EH (cell line): ENCODE measurements at places on chromosomes 16 and 17.

DNA sequence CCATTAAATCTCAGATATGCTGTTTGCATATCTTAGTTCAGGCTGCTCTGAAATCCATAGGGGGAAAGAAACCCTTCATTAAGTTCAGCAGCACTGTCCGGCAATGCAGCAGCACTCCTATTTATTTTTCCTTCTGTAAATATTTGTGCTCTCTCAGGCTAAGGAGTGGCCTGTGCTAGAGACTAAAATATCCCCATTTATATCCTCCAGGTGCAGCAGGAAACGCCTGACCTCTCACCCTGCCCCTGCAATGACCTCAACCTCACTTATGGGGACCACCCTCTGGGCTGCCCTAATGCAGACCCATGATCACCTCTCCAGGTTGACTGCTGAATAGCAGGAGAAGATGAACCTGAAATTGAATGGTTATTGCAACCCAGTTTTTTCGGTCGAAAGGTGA, 165.0 kb upstream of the ELAC2 start:
- no peak for DNase-seq

DNA sequence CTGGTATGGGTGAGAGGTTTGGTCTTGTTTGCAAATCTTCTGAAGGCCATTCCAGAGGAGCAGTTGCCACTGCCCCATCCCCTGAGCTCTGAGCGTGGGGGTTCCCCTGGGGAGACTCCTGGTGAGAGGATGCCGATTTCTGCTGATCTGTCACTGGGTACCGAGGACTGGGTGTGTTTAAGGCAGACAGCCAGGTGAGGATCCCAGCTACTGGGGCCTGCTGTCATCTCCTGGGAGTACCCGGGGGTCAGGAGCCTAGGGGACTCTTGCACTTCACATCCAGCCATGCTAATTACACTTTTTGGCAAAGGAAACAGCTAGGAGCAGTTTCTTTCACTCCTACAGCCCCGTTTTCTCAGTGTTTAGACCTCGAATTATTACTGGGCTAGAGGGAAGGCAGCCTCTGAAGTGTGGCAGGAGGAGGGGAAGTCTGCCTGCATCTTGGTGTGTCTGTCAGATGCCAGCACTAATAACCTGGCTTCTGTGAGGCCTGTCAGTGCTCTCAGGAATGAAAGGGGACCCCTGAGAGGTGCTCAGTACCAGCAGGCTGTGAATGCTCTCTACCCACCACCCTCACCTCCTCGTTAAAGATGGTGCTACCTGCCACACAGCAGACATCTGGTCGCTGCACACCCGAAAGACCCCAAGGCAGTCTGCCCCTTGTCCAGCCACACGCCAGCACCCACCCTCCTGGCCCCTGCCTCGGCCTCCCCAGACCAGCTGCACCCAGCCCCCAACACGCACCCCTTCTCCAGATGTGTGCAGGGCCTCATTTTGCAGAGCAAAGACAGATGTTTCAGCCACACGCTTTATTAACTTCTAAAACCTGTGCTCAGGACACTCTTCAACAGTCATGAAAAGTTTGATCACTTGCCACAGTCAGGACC, 43.2 kb downstream of the SNX20 start:
- no peak for DNase-seq

DNA sequence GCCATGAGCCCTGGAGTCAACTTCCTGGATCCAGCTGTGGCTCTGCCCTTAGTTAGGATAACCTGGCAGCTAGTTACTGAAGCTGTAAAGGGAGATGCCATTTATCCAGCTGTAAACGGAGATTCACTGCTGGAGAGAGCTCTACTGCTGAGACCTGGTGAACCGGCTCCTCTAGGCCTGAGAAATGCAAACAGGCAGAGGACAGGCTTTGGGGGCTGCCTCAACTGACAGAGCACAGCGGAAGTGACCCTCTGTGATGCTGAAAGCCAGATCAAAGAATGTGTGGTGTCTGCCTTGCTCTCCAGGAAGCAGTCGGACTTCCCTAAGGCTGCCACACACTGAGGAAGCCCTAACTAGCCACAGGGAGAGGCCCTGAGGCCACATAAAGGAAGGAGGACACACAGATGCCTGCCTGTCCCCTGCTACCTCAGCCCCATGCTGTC, 21.9 kb upstream of the GPRC5C start:
- DNase-seq = no peak

DNA sequence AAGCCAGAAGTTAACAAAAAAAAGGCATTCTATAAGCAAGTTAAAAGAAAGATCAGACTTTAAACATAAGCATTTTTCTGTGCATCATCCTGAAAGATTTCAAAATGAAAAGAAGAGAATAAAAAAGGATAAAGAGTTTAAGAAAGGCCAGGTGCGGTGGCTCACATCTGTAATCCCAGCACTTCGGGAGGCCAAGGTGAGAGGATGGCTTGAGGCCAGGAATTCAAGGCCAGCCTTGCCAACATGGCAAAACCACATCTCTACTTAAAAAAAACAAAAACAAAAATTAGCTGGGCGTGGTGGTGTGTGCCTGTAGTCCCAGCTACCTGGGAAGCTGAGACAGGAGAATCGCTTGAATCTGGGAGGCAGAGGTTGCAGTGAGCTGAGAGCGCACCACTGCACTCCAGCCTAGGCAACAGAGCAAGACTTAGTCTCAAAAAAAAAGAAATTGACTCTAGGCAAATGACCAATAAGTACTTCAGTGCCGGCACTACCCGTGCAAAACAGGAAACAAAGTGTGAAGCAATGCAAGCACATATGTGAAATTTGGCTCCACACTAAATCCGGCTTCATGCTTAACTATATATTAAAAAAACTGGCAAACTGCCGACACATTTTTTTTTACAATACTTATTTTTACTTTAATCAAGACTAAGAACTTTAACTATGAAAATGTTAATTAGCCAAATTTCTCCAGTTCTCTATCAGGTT, 83.2 kb upstream of the C17orf78 start:
- DNase-seq = no peak

DNA sequence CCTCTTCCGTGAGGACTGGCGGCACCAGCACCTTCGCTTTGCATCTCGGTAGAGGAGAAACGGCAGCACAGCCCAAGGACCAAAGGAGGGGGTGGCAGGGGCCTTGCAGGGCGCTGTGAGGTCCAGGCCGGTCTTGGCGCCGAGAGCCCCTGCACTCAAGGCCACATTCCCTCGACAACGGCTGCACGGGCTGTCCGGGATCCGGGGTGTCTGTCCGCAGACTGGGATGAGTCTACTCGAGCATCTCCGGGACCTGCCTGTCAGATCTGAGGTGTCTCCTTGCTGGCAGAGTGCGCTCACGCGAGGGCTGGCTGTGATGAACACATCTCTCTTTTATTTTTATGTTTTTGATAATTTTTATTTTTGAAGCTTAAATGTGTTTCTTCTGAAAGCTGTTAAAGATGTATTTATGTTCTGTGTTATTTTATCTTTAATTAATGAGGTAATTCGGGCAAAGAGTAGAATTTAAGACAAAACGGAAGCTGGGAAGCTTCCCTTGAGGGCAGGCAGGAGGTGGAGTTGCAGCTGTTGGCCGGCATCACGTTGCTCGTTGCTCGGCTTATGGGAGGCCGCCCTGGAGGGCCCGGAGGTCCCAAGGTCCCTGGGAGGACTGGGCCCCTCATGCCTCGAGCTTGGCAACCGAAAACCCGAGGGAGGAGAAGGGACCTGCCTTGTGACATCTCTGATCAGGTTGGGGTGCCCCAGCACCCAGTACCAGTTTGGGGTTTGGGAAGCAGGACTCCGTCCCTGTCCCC, 4.3 kb downstream of the SOX8 start:
- DNase-seq = no peak

DNA sequence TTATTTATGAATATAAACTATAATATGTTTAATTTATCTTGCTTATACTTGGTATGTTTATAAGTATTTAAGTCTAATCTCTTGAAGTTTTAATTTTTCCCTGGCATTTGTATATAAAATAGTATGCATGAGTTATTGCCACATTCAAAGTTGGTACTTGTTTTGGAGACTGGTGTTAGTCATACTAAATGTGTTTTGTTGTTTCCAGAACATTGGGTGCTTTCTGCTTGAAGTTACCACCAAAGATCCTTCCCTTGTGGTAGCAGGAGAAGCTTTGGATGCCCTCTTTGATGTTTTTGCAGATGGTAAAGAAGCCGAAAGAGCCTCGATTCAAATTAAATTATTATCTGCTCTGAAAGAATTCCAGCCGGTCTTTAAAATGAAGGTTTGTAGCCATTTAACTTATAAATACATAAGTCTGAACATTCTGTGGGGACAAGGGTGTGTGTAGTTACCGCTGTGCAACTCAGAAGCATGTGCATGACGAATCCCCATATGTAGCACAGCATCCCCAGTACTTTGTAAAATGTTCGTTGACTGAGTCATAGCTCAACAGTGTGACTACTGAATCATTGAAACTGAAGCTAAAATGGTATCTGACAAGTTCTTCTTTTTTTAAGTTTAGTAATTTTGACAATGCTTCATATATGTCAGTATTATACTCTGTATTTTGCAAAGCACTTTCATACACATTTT, 36.4 kb downstream of the HEATR3 start:
- peak; percentile 86 for DNase-seq

DNA sequence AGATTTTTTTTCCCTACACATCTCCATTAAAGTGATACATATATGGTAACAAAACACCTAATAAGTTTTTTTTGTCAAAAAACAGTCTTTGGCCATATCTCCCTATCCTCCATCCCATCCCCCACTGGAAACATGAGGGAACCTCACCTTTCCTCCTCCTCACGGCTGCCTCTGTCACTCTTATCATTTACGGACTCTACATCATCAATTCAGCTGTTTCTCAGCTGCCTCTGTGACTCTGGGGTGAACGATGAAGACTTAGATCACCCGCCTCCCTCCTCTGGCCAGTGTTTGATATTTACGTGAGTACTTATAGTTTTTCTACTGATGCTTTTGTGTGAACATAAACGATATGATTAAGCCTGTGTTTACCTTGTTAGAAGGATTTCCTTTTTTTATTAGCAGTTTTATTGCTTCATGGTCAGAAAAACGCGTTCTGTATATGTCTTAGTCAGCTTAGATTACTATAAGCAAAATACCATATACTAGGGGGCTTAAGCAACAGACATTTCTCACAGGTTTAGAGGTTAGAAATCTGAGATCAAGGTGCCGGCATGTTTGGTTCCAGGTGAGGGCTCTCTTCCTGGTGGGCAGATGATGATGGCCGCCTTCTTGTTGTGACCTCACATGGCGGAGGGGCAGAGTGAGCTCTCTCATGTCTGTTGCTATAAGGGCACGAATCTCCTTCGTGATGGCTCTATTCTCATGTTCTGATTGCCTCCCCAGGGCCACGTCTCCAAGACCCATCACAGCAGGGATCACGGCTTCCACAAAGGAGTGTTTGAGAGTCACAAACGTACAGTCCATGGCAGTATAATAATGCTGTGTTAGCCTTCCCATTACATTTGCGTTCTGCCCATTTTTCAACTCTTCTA, 32.1 kb downstream of the DNAH17 start:
- no peak for DNase-seq

DNA sequence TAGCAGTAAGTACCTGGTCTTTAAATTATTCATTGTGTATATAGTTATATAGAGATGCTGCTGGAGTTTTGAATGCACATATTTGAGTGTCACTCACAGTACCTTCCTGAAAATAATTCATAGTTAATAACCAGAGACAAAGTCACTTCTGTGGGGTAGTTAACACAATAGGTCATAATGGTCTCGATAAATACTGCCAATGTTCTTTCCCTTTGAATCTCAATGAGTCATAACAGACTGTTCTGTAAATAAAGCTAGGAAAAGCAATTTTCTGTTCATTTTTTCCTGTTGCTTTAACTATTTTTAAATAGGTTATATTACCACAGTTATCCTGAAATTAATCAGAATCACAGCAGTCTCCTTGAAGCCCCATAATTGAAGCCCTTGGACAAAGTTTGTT, 87.2 kb downstream of the MAP2K4 start:
- DNase-seq = peak; percentile 30

DNA sequence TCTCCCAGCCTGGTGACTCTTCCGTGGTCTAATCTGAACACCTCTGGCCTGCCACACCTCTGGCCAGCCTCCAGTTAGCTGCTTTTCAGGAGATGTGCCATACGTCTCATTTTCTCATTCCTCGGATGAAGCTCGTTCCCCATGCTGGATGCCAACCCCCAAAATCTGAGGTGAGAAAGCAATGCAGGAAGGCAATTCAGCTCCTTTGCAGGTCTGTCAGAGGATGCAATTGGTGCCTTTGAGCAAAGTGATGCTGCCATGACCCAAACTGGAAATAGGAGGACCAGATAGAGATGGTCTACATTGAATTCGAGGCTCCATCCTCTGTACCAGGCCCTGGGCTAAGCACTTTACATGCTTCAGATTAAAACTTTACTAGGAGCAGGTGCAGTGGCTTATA, 11.0 kb upstream of the CUEDC1 start:
- no peak for DNase-seq

- no peak for DNase-seq
Observed at GRCh38 chr17:39104657-39105056, 46.8 kb downstream of the PLXDC1 start.

DNA sequence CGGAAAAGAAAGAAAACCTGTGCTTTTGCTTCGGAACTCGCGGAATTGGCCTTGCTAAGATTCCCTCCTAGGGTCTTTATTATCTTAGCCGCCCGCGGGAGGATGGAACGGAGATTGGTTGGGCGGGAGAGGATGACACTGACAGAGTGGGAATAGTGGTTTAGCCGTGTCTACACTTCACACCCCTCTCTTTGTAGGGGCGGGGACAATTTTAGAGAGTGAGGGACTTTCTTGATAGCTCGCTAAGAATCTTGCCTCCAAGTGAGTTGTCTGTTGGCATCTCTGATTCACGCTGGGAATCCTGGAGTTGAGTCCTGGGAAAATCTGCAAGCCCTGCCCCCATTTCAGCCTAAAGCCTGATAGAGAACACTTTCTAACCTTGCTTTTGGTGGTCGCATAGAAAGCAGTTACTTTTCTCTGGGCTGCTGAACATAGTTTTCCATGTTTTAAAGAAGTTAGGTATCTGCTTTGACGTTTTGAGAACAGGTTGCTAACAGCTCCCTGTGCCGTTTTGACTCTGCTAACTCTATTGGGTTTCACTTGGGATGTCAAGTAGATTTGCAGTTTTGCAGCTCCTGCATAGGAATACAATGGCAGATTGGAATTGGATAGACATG, 697 bp downstream of the NOL11 start:
- peak; percentile 66 for DNase-seq

GRCh38 chr17:76160896-76161528, 20.0 kb upstream of the FOXJ1 start:
- no peak for DNase-seq

DNA sequence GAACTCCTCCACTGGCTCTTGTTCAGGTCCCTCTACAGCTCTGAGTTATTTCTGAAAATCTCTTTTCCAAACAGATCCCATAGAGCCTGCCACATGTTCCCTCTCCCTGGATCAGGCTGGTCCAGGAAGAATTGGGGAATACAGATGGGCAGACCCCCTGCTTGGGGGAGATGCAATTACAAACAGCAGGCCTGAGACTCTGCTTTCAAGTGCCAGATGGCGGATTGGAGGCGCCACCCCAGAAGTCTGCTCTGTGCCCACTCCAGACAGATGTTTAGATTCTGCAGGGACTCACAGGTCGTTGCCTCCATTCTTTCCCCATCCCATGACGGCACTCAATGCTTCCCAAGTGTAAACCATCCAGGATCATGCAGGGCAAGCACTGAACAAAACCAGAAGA, 316.6 kb downstream of the SLC39A11 start:
- DNase-seq = no peak

- DNase-seq = no peak
Observed at GRCh38 chr17:22272363-22273146, 580.2 kb downstream of the KCNJ18 start.
